ENCODE measurements at places on chromosomes 12 and 14. TPM values are rescaled to one million over a fixed set of nuclear protein-coding genes. Genes with fewer than 3 reads are reported as not detected.

The KRT2 gene
- total RNA-seq = not detected

The KDM2B gene
- total RNA-seq = 36.7 TPM

The SLC8B1 gene
- total RNA-seq = 44.6 TPM

The RAB21 gene
- 53.7 TPM for total RNA-seq

The GLT8D2 gene
- total RNA-seq = 3.8 TPM

The ACSS3 gene
- 18.7 TPM for total RNA-seq

The SUDS3 gene
- 27.2 TPM for total RNA-seq

The TAS2R14 gene
- total RNA-seq = 2.0 TPM

The ARF3 gene
- 307 TPM for total RNA-seq

The PLEK2 gene
- total RNA-seq = 0.62 TPM

The TSPAN31 gene
- total RNA-seq = 21.8 TPM

The FZD10 gene
- not detected for total RNA-seq

The KRT6C gene
- total RNA-seq = not detected

The TBC1D30 gene
- total RNA-seq = 3.6 TPM

The BDKRB2 gene
- total RNA-seq = 0.15 TPM

The KRT83 gene
- total RNA-seq = not detected

The CLEC1A gene
- total RNA-seq = 29.3 TPM

- DNase-seq = no peak
Measured at GRCh38 chr12:113267621-113268020, 46.4 kb downstream of the TPCN1 start.

DNA sequence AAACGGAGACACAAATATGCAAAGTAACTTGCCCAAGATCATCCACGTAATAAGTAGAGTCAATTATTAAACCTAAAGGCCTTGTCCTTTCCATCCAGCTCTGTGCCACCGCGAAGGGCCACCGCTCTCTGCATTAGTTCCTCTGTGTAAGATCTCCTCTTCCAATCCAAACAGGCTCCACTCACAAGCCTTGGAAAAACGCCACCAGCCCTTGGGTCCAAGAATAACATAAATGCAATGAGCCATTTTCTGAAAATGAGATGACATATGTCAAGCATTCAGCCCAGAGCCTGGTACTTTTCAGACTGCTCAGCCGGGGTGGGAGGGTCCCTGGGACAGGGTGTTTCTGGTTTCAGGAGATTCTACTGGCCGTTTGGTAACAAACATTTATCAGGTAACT lies 30.0 kb downstream of the DGLUCY start:
- no peak for DNase-seq

- peak; percentile 48 for DNase-seq
Measured at GRCh38 chr14:23321572-23322547, 603 bp downstream of the PABPN1 start.

- no peak for DNase-seq
Measured at GRCh38 chr12:18581232-18581962, 156.4 kb downstream of the PLCZ1 start.

GRCh38 chr12:119369907-119370546 lies 35.5 kb downstream of the CCDC60 start:
- DNase-seq = no peak

- no peak for DNase-seq
Measured at GRCh38 chr12:91496337-91496736, 313.7 kb upstream of the DCN start.

- peak; percentile 40 for DNase-seq
Measured at GRCh38 chr12:40152783-40153383, 47.0 kb upstream of the SLC2A13 start.

GRCh38 chr12:2609020-2609419 lies 185.8 kb upstream of the FKBP4 start:
- no peak for DNase-seq

DNA sequence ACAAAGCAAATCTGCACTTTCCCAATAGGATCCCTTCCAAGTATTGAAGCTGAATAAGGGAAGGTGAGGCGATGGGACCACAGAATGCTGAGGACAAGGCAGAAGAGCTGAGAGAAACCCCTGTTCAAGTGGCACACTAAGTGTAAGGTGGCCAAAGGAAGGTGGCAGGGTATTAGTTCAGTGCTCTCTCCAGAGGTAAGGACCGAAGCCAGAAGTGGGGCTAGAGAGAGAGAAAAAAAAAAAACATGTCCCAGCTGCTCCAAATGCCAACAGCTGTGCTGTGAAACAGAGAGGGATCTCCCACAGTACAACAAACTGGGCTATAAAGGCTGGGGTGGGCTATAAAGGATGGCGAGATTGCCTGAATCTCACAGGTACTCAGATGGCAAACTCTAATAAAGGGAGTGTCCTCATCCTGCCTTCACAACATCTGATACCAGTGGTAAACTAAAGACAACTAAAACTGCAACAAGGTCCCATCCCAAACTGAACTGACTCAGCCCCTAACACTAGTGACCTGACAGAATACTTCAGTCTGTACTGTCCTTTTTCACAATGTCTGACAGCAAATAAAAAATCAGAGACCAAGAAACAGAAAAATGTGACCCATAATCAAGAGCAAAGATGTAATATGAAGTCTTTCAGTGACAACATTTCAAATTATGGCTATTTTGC lies 47.9 kb downstream of the CDK17 start:
- DNase-seq = no peak

GRCh38 chr12:25797386-25797785 lies 161.1 kb upstream of the RASSF8 start:
- DNase-seq = no peak

DNA sequence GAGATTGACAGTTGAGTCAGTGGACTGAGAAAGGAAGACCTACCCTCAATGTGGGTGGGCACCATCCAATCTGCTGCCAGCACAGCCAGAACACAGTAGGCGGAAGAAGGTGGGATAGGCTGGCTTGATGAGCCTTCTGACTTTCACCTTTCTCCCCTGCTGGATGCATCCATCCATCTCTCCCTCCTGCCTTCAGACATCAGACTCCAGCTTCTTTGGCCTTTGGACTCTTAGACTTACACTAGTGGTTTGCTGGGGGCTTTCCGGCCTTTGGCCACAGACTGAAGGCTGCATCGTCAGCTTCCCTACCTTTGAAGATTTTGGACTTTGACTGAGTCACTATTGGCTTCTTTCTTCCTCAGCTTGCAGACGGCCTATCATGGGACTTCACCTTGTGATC lies 456.5 kb upstream of the MIS18BP1 start:
- no peak for DNase-seq

GRCh38 chr14:78637908-78638475 lies 467.8 kb downstream of the NRXN3 start:
- DNase-seq = no peak

GRCh38 chr12:93109551-93110203 lies 180.6 kb upstream of the EEA1 start:
- DNase-seq = no peak

- DNase-seq = no peak
Measured at GRCh38 chr14:29216268-29217232, 450.0 kb downstream of the FOXG1 start.

- DNase-seq = no peak
Measured at GRCh38 chr12:26798023-26798422, 35.0 kb downstream of the ITPR2 start.

- no peak for DNase-seq
Measured at GRCh38 chr12:54159589-54159988, 29.2 kb downstream of the SMUG1 start.

DNA sequence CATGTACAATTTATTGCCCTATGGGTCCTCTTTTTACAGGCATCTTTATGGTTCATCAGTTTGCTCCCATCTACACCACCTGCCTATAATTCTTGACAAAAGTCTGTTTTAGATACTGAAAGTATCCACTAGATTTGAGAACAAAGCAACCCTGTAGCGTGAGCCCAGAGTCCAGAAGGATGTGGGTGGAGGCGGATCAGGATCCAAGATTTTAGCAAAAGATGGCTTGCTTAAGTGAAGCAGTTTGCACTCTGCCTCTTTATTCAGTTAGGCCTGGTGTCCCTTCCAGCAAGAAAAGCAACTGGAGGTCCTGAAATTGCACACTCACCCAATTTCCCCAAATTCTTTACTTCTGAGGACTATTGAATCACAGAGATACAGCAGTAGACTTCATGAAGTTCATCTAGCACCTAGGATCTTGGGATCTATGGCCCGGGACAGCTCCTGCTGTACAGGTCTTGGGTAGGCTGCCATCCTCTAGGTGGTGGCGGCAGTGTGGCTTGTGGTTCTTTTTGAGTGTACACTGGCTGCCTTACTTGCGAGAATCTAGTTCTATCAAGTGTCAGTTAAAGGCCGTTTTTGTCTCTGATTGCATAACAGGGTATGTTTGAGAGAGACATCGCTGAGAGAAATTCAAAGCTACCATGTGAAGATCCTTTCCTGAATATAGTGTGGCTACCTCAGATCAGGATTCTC lies 873.2 kb downstream of the NRXN3 start:
- DNase-seq = no peak

GRCh38 chr12:15629108-15629507 lies 160.1 kb downstream of the EPS8 start:
- no peak for DNase-seq

DNA sequence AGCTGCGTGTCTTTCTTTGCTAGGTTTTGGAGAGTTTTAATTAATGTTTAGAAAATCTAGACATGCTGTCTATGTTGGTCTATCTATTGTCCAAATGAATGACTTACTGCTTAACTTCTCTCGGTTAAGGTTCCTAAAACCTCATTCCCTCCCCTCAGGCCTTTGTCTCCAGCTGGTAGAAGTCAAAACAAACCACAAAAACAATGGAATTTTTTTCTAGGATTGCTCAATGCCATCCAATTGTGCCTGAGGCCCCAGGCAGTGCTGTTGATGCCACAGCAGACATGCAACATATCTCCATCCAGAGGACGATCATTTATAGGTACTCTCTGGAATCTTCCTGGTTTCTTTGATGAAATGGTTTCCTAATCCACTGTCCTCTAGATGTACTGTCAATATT lies 448.2 kb upstream of the TBX3 start:
- DNase-seq = no peak

DNA sequence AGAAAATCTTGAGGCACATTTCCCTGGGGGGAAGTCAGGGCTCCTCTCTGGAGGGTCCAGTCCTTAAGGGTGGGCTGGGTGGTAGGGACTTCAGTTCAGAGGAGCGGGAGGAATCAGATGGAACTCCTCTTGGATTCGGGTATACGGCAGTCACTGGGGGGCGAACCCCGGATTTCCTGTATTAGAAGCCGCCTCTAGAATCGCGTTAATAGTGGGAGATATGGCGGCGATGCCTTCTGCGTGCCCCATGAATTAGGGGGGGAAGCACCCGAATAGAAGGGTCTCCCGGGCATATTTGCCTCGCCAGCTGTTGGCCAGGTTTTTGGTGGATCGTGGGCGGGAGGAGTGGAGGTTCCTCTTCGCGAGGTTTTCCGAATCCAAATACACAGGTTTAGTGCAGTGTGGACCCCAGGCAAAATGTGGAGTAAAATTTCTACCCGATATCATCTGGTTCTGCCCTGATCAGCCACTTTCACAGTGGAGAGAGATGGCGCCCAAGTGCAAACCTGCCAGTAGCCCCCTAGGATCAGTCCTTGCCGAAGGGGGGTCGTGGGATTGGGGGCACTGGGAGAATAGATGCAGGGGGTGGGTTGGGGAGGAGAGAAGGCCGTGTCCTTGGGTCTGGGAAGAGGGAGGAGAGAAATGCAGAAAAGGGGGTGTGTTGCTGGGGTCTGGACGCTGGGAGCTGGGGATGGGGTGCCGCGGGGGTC lies 628 bp downstream of the MEG3 start:
- DNase-seq = no peak

DNA sequence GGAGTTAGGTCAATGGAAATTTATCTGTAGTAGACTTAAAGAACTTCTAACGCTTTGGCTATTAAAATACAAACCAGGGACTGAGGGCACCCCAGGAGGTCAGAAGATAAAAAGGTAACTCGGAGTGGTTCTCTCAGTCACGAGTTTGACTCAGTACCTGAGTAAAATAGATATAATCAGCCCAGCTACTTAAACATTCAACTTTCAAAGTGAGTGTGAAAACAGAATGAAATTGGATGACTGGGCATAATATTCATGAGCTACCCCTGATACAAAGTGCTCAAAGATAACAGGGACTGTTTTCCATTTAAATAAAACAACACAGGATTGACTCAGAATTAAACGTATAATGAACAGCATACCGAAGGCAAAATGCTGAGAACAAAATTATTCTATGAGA lies 75.0 kb downstream of the FOXN3 start:
- no peak for DNase-seq

DNA sequence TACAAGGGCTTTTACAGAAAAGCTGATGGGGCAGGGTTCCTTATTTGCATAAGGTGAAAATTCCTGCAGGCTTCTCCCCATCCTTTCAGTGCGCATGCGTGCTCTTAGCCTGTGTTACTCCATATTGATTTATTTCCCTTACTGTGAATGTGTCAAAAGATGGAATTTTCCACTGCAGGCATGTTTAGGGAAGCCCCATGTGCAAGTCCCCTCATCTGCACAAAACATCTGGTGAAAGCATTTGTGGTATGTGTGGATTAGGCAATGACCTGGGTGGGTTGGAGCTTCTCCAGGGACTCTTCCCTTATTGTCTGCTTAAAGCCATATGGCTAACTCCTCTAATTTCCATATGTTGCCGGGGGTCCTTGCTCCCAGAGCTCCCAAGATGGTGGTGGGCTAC lies 912.7 kb upstream of the LRFN5 start:
- DNase-seq = no peak

DNA sequence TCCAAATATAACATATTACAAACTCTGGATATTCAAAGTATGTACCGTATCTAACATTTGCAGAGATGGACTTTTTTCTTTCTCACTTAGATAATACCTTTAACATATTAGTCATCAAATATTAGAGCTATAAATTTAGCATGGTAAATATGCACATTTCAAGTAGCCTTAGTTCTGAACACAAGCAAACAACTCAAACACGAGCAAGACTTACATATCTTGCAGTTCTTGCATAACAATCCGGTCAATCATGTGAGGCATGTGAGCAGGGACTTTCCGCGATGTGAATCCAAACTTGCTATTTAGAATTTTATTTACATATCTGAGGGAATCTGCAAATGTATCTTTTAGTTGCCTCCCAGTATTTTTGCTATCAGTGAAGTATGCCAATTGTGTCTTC lies 22.1 kb upstream of the SYCP3 start:
- DNase-seq = no peak

DNA sequence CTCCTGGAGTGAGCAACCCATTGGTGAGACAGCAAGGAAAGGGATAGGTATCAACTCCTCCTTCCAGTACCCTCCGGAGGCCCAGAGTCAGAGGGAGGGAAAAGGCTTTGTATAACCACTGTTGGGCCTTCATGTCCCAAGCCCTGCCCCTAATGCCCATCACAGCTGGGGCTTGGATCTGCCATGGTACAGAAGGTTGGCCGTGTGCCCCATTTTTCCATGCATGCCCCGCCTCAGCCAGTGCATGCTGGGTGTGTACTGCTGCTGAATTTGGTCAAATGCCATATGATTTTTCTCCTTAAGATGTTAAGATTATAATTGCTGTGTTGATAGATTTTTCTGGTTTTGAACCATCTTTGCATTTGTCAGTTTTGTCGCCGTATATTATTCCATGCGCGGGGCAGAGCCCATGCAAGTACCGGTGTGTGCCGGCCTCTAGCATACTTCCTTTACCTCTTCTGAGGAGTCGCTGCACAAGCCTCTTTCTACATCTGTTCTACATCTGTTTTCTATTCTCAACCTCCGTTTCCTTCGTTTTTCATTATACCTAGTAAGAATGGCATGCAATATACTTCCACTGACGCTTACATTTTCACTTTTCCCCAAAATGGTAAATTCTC lies 26.6 kb downstream of the PPP2R5C start:
- DNase-seq = no peak

- DNase-seq = no peak
Measured at GRCh38 chr12:53169644-53170043, 10.9 kb upstream of the ZNF740 start.
